Stimulated activated CD4-positive, alpha-beta T cell treated with anti-CD3 and anti-CD28 coated beads, Interleukin-2, amount 100 ng/mL, for 24 hours (primary cell): ENCODE measurements at places on chromosomes 11 and 22.

DNA sequence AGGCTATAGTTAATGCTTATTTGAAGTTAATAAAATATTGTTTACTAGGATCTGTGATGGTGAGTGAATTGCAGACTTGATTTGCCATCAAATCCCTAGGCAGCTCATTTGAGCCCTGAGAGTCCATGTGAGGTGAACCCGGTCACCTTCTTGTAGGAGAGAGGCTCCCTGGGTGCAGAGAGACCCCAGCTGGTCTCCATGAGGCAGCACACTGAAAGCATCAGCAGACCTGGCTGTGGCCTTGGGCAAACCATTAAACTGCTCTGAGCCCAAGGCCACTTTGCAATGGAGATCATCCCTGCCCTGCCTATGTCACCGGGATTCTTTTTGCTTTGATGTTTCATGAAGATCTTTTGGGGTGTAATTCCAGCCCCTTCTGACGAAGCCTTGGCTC, 125.2 kb downstream of the MICAL2 start:
- no peak for DNase-seq

DNA sequence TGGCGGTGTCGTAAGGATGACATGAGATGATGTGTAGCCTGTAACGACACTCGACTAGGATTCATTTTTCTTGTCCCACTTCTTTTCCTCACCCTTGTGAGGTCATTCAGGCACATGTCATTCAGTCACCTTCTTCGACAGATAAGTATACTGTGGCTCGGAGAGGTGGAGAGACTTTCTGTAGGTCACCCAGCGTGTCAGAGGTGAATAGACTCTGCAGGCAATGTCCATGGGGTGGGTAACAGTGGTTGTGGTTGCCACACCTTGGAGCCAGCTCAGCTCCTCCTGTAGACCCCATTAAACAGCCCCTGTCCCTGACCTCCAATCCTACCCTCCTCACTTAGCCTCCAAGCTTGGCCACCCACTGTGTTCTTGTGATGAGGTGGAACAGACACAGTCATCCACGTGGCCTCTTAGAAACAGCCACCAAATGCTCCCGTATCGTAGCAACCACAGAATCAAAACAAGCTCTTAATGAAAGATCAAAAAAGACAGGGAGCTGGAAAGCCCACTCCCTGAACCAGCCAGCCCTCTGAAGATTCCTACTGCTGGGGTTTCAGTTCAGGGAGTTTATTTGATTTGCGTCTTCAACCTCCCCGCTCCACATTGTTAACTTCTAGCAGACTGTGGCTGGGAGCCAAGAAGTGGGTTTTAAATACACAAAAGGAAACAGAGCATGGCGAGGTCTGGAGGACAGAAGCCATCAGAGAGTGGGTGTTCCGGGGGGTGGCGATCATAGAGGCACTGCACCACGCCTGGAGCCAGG, 89.0 kb upstream of the GRK3 start:
- no peak for DNase-seq

DNA sequence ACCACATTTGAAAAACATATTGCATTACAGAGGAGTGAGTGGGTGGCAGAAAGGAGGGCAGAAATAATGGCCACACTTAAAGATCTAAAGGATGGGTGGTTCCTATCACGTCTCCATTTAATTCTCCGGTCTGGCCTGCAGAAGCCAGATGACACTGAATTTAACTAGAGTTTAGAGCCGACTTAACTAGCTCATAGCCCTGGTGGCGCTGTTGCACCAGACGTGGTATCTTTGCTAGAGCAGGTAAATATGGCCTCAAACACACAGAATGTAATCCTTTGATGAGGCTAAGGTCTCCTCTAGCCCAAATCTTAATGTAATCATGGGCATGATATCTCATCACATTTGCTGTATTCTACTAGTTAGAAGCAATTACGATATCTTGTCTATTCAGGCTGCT, 51.5 kb upstream of the GAL start:
- DNase-seq, result peak; percentile 46

- peak; percentile 9 for DNase-seq
These were observed 94.0 kb upstream of the APOA1 start for GRCh38 chr11:116931206-116931953.

DNA sequence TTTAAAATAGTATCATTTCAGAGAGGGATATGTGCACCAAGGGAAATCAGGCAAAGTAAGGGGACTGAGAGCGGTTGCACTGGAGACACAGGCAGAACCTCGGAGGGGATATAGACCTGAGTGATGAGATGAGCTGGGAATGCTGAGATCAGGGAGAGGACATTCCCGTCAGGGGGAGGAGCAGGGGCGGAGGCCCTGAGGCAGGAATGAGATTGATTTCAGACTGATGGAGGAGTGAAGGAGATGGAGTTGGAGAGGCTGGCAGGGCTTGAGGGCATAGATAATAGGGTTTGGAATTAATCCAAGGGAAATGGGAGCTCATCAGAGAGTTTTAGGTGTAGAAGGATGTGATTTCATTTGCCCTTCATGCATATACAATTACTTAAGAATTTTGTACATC, 13.2 kb downstream of the CD6 start:
- no peak for DNase-seq
